SJCRH30 (cell line): ENCODE measurements at places on chromosomes 12 and 14.

GRCh38 chr14:62029569-62029924 is 267.3 kb downstream of the SNAPC1 start:
- no peak for DNase-seq

DNA sequence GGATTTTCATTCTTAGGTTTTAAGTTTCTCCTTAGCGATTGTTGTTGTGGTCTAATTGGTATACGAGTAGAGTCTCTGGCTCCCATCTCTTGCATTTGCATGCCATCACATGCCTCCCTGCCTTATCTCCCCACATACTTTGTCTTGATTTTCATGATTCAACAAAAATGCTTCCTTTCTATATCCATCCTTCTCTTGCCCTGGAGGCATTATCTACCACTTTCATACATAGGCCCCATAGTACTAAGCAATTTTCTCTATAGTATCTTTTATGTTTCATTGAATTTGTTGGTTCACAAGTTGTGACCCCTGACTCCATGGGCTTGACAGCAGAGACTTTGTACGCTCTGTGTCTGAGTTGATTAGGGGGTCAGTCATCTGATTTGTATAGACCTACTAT is 226.1 kb downstream of the ACSS3 start:
- DNase-seq = no peak

DNA sequence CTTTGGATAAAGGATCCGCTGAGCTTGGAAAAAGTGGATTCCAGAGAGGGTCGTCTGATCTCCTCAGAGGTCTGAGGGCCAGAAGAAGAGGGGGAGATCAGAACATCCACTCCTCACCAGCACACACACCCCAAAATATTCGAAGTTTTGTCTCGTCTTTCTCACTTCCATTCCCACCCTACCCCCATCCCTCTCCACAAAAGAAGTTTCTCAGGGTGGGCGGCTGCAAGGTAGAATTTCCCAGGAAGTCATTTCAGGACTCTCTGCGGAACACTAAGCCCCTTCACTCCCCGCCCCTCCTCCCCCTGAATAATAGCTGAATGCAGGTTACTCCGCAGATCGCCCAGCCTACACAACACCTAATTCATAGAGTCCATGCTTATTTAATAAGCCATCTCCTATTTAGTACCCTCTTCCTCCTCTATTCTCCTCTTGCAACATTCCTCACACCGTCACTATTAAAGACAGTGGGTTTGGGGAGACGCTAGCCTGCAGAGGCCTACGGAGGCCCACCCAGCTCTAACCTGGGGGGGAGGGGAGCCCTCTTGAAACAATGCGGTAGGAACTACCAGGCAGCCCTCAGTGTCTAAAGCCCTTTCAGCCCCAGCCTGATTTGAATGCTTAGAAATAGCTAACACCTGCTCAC is 649 bp upstream of the SALL2 start:
- peak; percentile 42 for DNase-seq

DNA sequence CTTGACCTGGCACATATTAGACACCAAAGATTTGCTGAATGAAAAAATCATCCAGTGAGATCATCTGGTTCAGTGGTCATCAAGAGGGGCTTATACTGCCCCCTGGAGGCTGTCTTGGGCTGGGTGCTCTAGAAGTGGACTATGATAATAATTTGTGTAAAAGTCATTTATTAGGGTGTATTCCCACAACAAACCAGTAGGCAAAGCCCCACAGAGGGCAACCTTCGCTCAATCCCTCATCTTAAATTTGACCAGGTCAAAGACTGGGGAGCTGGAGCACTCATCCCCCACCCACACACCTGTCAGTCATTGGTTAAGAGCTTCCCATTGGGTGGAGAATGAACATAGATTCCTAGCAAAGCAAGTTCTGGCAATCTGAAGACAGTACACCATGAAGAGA is 20.0 kb upstream of the FICD start:
- DNase-seq = peak; percentile 62

DNA sequence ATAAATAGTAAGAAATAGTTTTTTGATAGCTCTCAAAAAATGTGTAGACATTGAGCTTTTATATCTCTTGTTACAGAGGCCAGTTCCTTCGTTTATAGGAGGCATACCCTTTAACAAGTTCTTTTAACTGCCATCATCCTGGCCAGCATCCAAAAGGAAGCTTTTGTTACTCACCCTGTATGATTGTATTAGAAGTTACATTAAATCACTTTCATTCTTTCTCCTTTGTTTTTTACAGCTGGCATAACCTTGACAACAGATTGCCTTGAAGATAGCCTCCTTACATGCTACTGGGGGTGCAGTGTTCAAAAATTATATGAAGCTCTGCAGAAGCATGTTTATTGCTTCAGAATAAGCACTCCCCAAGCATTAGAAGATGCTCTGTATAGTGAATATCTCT is 20.1 kb downstream of the CGRRF1 start:
- no peak for DNase-seq

DNA sequence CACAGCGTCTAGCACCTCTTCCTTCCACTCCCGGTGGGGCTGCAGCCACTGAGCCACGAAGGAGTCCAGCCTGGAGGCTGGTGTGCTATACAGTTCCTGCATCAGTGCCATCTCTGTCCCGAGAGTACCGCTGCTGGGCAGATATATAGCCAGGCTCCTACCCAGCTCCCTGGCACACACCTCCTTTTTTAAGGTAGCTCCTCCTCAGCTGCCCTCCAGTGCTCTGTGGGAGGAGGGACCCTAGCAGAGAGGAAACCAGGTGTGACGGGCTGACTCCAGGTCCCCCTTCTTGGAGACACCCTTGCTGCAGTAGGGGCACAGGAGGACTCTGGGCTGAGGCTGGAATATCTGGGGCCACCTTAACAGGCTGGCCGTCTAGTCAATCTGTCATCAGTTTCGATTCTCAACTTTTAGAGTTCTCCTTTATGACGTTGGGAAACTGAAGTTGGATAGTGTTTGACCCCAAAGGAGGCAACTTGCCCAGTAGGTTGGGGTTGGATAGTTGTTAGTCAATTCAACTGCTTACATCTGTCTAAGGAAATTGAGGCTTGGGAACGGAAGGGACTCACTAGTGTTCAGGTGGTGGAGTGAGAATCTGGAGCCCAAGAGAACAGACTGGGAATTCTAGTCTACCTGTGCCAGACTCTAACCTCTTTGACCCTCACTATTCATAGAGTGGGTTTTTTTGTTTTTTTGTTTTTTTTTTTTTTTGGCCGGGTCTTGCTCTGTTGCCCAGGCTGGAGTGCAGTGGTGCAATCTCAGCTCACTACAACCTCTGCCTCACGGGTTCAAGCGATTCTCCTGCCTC is at the start of gene OASL:
OASL (minus strand) TSS at position 386 of the 808 bp plus-strand sequence; CDS start at position 111, 275 bp downstream.
- DNase-seq = no peak

GRCh38 chr14:65179918-65180724 is 77.8 kb upstream of the MAX start:
- DNase-seq = peak; percentile 7

DNA sequence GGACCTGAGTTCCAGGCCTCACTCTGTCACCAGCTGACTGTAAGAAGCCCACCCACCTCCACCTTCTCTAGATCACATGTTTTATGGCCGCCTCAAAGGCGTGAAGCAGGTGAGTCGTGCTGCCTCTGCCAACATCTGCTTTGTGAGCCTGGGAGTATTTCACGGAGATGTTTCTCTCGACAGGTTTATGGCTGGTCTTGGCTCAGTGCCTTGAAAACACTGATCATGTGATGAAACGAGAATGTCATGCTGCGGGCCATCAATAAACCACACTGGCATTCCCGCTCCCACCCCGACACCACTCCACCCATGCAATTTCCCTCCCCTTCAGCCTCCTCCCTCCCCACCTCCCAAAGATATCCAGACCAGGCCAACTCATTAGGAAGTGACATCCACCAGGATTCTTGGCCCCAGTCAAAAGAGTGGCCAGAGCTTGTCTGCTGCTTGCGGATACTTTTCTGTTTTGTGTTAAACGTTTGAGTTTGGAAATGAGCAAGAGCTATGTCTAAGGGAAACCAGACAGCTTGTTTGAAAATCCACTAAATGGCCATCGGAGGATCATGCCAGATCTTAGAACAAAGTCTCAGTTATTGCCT is 53.8 kb upstream of the NTF3 start:
- DNase-seq = peak; percentile 34

GRCh38 chr14:104115691-104116287 is 22.6 kb upstream of the KIF26A start:
- DNase-seq = no peak

DNA sequence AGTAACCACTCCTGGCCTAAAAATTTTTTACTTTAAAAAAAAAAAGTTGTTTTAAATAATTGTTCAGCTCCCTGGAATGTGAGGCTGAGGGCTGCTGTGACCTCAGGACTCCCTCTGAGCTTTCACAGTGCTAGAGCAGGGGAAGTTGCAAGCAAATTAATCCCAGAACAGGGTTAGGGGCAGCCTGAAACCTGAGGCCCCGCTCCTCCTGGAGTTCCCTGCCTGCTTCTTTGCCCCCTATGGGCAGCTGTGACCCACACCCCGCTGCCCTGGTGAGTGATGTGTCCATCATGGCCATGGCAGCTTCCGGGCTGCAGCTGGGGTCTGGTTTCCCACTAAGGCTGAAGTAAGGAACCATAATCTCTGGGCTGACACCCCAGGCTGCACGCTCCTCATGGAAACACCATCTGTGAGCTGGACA is 9.5 kb downstream of the RITA1 start:
- DNase-seq = peak; percentile 73

DNA sequence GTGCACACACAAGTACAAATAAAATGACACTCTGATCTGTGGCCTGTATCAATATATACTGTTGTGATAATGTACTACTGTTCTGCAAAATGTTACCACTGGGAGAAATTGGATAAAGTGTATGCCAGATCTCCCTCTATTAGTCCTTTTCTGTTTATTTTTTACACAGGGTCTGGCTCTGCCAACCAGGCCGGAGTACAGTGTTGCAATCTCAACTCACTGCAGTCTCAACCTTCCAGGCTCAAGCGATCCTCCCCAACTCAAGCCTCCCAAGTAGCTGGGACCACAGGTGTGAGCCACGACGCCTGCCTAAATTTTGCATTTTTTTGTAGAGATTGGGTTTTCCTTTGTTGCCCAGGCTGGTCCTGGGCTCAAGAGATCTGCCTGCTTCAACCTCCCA is 1.9 kb downstream of the NT5DC3 start:
- no peak for DNase-seq

DNA sequence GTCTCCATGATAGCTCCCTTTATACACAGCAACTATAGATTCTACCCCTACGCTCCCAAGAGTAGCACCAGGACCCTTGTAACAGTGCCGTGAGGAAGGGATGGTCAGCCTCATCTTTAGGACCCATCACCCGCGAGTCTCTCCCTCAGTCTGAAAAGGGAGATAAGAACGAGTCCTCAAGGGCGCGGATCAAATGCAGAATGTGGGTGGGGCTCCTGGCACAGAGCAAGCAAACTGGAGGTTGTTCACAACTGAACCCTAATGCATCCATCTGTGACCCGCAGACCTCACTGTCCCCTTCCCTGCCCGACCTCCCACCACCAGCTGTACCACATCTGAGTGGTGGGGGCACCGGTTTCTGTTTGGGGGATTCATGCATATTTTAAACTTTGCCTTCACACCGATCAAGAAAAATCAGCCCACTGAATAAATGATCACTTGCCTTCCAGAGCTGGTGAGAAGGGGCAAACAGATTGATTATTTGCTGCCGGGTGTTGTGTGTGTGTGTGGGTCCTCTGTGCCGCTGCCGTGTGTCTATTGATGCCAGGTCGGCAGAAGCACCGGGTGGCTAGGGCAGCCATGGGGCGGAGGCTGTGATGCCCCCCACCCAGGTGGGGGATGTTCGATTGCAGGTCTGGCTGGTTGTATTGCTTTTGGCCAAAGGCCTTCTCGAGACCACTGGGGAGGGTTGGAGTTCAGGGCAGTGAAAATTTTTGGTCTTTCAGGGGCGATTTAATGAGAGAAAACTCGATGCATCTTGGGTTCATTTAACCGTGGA is 35.7 kb upstream of the BEGAIN start:
- no peak for DNase-seq

GRCh38 chr12:40644708-40645107 is 47.5 kb upstream of the CNTN1 start:
- no peak for DNase-seq

- no peak for DNase-seq
Measured at GRCh38 chr12:6854036-6854435, 2.1 kb downstream of the USP5 start.
